ENCODE measurements at places on chromosomes 16 and 17.

DNA sequence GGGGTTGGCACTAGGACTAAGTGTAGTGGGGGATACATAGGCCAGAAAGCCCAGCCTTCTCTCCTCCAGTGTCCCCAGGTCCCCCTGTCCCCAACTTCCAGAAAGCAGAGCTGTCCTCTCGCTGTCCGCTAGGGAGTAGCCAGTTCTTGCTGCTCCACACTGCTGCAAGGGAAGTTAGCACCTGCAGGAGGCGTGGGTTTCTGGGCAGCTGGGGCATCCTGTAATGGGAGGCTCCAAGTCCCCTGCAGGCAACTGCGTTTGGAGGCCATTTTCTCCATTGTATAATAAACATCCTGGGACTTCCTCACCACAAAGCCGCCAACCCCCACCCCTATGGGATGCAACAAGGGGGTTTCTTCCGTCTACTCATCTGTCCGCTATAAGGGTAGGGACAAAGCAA is 1.7 kb downstream of the RPRML start:
- no peak for DNase-seq

DNA sequence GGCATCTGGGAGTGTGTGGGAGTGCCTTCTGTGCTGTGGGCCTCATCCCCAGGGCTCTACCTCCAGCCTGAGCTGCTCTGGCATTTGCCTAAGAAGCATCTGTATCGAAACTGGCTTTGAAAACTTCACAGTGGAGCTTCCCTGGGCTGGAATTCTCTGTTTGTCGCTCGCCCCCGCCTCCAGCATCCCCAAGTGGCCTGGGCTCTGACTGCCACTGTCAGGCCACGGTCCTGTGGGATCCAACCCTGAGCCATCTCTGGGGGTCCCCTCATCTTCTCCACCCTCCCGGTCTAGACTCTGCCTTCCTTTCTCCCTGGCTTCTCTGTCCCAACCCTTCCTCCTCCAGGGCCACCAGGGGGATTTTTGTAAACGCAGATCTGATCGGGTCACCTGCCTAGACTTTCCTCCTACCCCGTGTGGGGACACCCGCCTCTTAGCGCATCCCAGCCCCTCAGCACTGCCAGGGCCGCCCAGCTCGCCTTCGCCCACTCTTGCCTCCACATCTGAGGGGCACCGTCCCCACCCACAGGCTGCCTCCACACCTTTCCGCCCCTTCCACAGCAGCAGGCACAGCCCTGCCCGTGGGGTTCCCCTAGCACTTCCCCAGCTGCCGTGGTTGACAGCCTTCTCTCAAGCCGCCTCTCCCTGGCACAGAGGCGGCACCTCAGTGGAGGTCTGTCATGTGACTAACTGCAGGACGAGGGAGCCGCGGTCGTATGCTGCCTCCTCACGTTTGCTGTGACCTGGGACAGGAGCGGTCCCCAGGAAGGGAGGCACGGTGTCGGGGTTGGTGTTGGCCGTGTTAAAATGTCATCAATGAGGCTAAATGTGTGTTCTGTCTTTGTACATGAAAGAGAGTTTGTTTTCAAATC is 12.0 kb downstream of the TBC1D24 start:
- DNase-seq, result no peak

DNA sequence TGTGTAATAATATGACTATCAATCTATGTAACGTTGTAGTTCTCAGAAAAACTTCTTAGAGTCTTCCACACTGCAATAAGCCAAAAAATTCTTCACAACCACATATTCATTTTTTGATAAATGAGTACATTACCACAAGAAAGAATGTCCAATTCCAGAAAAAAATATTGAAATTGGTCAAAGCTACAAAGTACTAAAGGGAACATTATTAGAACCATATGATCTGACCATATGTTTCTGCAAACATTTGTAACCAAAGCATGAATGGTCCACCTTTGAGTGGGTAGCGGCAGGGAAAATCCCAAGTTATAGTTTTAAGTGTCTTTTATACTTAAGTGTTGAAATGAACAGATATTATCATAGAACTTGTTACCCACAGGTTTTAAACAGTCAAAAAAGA is 71.7 kb upstream of the NACA2 start:
- DNase-seq, result no peak

GRCh38 chr17:2610195-2611175 is 17.0 kb downstream of the PAFAH1B1 start:
- DNase-seq, result peak; percentile 31

DNA sequence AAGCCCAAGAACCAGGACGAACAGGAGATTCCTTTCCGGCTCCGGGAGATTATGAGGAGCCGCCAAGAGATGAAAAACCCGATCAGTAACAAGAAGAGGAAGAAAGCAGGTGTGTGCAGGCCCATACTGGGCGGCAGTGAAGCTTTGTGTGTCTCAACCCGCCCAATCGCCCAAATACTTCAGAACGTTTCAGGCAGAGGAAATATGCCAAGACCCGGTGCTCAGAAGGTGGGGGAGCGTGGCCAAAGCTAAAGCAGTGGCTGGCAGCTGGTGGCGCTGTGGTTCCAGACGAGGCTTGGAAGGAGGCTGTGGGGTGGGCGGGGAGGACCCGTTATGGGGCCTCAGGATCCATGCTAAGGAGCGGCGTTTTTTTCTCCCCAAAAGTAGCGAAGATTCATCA is 1.2 kb downstream of the CCDC137 start:
- no peak for DNase-seq

DNA sequence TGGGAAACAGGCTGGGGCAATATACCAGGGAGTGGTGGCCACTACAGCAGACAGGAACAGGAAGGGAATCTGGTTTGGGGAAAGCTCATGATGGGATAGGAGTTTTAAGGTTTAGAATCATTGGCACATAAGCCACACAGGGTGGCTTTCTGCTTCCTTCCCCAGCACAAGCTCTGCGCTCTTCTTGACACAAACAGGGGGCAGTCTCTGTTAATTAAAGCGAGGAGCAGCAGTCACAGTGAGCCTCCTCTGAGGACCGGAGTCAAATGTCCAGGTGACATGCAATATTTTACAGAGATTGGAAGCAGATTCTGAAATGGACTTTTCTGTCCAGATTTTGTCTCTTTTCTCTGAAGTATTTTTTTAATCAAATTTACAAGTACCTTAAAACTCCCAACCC is 2.8 kb upstream of the SHISA9 start:
- no peak for DNase-seq

DNA sequence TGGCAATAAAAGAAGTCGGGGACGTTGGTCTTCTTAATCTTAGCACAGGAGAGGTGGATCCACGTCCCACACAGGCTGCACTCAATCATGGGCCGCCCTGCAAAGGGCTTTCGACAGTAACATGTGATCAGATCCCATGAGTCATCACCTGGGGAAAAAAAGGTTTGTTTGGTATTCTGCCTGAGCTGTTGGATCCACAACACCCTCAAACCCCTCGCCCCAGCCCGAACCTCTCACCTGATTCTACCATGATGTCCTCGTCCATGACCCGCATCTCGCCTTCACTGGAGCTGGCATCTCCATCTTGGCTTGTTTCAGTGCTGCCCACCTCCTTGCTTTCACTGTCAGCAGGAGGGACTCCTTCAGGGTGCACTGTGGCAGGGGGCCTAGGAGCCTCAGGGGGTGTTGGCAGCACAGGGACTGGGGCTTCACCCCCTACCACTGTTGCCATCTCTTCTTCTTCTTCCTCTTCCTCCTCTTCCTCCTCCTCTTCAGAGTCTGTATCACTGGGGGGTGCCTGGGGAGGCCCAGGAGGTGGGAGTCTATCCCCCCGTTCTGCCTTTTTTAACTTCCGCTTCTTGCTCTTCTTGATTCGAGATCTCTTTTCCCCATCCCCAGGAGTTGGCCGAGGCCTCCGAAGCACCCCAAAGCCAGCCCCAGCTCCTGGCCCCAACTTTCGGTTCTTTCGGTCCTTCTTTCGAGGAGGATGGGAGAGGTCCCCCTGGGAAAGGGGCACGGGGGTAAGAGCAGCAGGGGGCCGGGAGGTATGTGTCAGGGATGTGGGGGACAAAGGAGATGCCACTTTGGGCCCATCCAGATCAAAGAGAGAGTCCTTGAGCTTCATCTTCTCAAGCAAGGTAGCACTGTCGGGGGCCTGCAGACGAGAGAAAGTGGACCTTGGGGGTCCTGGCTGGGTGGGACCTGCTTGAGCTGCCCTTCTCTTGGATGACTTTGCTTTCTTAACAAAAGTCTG is 1.7 kb upstream of the DVL2 start:
- no peak for DNase-seq

- no peak for DNase-seq
Observed at GRCh38 chr17:80476877-80477646, 655 bp upstream of the NPTX1 start.

DNA sequence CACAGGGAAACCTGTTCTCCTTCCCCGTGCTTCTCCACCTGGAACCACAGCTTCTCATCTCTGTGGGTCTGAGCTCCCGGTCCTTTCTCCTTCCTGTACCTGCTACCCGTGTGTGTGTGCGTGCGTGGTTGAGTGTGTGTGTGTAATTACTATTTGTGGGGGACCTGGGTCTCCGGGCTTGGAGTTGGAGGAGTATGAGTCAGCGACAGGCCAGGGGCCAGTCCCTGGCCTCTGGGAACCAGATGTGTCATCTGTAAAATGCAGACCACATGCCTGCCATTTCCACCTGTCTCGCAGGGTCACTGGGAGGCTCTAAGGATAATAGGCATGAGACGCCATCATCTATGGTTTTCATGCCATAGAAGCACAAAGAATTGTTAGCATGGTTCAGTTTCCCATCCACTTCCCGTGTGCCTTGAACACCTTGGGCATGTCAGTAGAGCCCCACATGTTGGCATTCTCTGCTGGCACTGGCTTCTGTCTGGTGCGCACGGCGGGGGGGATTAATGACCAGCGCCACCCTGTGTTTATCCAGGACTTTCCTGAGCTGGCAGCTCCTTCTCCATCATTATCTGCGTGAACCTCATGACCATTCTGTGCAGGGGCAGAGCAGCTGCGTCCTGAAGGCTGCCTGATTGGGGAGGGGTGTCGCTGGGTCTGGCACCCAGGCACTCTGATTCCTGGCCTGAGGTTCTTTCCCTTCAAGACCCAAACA is 1.5 kb downstream of the ZNF205 start:
- no peak for DNase-seq

- DNase-seq, result no peak
Observed at GRCh38 chr16:77330332-77331042, 104.3 kb downstream of the ADAMTS18 start.

- no peak for DNase-seq
Observed at GRCh38 chr17:28711723-28712031, at the start of gene PROCA1. TSS of gene PROCA1 (minus strand) at chr17:28711888. CDS start at chr17:28711660, 228 bp downstream.

DNA sequence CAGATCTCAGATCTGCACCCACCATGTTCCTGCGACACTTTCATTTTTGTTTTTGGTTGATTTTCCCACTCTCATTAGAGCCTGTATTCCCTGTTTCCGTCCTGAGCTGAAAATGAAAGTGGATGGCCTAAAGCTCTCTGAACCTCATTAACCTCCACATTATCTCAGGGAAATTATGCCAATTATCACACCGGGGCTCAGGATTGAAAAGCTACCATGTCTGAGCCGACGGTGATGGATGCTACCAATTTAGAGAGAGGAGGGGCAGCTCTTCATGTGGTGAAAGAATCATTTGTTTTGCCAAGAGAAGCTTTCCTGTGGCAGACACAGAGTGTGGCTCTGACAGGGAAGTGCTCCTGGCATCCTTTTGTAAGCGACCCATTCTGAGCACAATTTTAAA is 410.4 kb upstream of the CDH11 start:
- no peak for DNase-seq

- no peak for DNase-seq
Observed at GRCh38 chr17:8503368-8503767, 67.7 kb downstream of the NDEL1 start.

- no peak for DNase-seq
Observed at GRCh38 chr17:83010206-83011200, 68.9 kb upstream of the METRNL start.

GRCh38 chr17:70938336-70938735 is 769.0 kb downstream of the KCNJ2 start:
- DNase-seq, result no peak

GRCh38 chr16:80938004-80938878 is 68.4 kb downstream of the CMC2 start:
- no peak for DNase-seq

- DNase-seq, result no peak
Observed at GRCh38 chr17:5431949-5432556, 6.9 kb downstream of the C1QBP start.

DNA sequence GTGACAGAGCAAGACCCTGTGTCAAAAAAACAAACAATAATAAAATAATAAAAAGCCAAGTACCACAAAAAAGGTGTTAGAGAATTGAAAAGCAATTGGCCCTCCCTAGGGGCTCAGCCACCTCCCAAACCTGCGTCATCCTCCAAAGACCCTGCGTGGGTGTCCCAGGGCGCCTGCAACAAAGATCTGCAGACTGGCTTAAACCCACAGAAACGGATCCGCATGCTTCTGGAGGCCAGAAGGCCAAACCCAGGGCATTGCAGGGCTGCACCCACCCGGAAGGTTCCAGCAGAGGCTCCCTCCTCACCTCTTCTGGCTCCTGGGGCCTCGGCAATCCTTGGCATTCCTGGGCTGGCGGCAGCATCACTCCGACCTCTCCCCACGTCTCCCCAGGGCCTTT is 1.5 kb downstream of the ENPP7 start:
- DNase-seq, result no peak

GRCh38 chr17:34511265-34511664 is 68.1 kb upstream of the TMEM132E start:
- no peak for DNase-seq

DNA sequence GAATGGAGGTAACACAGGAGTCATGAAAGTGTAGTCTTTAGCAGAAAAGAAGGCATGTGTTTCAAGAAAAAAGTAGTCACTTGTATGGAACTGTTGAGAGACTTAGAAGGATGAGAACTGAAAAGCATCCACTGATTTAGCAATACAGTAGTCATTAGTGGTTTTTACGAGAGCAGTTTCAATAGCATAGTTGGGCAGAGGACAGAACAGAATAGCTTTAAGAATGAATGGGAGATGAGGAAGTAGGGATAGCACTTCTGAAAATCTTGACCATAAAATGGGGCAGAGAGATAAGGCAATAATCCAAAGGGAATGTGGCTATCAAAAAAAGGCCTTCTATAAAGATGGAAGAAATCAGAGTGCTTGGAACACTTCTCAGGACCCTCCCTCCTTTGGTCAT is 64.8 kb upstream of the C17orf78 start:
- no peak for DNase-seq
